Stimulated activated CD4-positive, alpha-beta T cell treated with anti-CD3 and anti-CD28 coated beads, Interleukin-15, amount 100 ng/mL, for 1 hour (primary cell): ENCODE measurements at places on chromosomes 3 and 15.

DNA sequence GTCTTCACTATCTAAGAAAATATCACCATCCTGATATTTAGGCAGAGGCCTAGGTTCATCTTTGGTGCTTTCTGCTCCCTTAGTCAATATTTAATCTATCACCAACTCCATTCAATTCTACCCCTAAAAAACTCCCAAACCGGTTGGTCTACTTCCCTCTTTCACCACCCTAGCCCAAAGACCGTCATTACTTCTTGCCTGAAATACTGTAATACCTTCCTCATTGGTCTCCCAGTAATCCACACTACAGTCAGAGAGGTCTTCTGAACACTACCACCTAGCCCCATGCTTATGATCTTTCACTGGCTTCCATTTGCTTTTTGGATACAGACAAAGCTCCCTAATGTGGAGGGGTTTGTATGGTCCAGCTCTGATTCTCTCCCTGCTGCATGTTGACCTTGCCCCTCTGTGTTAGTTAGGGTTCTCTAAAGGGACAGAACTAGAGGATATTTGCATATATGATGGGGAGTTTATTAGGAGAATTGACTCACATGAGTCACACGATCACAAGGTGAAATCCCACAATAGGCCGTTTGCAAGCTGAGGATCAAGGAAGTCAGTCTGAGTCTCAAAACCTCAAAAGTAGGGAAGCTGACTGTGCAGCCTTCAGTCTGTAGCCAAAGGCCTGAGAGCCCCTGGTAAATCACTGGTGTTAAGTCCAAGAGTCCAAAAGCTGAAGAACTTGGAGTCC, 36.4 kb upstream of the ATP2C1 start:
- no peak for DNase-seq

DNA sequence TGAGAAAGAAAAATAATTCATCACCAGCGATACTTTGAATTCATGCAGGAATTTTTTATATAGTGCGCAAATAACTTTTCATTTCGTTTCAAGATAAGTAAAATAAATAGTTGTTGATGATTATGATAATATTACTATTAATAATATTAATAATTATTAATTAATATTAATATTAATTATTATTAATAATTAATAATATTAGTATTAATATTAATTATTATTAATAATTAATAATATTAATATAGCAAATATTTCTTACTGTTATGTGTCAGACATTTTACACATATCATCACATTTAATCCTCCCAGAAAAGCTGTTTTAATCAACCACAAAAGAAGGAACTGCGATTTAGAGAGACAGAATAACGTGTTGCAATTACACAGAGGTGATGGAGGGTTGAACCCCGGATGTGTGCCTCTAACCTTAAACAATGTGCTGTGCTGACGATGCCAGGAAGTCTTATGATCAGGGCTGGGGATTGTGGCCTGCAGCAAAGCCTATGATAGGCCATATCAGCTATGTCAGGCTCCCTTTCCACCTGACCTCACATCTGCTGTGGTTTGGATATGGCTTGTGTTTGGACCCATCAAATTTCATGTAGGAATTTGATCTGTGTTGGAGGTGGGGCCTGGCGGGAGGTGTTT, 263.5 kb upstream of the NR2F2 start:
- DNase-seq, result no peak

DNA sequence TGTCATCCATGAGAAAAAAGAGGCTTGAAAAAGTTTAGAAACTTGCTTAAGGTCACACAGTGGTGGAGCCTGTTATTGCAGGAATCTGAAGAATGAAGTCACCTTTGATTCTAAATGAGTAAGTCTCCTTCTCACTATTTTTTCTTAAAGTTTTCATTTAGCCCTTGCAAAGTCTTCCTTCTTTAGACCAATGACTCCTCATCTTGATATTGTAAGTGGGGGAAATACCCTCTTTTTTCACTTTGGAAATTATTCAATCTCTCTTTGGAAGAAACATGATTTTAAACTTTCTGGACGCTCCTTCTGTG, 787 bp upstream of the SLMAP start:
- DNase-seq, result no peak

- DNase-seq, result no peak
Measured at GRCh38 chr3:45781271-45781670, 15.1 kb downstream of the SLC6A20 start.

DNA sequence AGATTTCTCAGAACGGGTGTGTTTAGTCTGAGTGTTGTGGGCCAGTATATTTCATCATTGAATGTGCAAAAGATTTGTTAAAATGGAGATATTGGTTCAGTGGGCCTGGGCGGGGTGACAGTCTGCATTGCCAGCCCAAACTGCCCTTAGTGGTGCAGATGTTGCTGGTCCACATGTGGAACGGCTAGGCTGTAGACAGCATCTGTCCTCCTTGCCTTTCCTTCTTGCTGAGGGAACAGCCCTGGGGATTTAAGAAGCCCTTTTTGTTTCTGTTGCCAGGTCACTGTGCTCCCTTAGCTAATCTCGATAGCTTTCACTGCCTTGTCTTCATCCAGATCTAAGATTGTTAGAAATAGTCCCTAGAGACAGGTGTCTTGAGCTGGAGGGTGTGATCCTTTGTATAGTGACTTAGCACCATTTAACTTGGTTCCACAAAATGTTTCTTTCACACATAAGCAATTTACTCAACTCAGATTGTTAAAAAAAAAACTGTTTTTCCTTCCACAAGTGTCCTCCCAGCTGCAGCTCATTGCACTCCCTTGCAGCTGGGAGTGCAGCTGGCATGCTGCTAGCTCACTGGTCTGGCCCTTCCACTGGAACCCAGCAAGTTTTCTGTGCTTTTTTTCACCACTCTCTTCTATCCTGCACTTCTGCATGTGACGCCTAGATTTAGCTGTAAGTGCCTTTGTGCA, 37.5 kb downstream of the GAP43 start:
- no peak for DNase-seq

DNA sequence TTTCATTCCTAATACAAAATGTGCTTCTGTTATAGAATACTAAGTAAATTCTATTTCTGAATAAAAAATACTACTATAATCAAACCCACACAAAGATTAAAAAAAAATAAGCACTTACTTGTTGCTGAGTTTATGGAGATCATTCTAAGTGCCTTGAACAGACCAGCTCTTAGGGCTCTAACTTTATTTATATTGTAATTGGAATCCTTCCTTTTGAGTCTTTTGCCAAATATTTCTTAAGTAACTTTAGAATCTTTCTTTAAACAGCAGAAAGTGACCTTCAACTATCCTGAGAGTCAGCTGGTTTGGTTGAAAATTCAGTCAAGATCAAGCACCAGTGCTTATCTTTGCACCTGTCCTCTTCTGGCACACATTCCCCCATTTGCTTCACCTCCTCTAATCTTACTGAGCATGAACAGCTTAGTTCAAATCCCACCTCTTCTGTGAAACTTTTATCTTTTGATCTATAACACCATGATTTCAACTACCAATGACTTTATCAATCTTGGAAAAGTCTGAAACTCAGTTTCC, 149.3 kb downstream of the VPS13C start:
- DNase-seq, result no peak

GRCh38 chr3:27141668-27142067, 227.5 kb downstream of the NEK10 start:
- DNase-seq, result no peak
